Anterior cingulate cortex (tissue), 58 donors: ENCODE measurements at places on chromosomes 1 and 21.

DNA sequence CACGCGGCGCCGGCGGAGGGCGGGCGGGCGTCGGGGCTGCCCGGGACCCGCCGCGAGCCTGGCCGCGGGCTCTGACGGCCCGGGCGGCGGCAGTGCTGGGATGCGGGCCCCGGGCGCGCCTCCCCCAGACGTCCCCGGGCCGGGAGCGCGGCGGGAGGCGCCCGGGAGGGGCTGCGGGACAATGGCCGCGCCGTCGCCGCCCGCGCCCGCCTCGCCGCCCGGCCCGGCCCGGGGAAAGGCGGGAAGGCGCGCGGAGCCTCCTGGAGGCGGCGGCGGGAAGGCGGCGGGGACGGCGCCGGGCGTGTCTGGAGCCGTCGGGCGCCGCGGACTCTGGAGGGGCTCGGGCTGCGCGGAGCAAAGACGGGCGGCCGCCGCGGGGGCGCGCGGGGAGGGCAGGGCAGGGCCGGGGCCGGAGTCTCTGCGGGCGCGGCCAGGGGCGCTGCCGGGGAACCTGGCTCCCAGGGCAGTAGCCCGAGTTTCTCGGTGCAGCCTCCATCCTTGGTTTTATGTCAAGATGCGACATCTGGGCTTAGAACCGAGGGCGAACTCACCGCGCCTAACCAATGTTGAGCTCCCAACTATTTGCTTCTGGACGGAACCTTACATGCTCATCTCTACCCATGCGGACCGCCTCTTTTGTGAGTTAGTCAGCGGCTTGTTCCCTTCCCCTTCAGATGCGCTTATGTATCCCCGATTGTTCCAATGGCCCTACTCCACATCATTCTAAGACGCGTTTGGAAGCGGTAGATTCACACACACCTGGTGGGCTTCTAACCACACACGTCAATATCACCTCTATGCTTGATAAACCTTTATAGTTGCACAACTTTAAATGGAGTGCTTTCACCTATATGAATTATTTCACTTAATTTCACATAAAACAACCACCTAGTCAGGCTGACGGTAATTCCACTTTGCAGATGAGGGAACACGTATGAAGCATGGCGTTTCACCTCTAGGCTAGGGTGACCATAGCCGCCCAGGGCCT is 651 bp downstream of the ZBTB8A start:
- DNase-seq: no peak

GRCh38 chr1:47411436-47411835 is 4.6 kb upstream of the FOXE3 start:
- DNase-seq: no peak

GRCh38 chr1:226778657-226779058 is 39.6 kb upstream of the ITPKB start:
- DNase-seq: no peak

DNA sequence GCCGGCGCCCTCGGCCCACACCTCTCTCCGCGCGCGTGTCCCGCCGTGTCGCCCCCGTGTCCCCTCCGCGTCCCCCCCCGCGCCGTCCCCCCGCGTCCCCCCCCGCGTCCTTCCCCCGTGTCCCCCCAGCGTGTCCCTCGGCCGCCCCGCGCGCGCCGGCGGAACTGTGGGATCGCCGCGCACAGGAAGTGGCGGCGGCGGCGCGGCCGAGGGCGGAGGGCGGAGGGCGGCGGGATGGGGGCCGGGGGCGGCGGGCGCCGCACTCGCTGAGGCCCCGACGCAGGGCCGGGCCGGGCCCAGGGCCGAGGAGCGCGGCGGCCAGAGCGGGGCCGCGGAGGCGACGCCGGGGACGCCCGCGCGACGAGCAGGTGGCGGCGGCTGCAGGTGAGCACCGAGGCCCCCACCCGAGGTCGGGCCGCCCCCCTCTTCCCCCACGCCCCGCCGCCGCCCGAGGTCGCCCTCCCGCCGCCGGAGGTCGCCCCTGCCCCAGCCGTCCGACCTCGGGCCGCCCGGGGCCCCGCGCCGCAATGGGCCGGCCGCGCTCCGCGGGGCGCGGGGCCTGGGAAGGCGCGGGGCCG is at the start of gene AGPAT3:
Gene AGPAT3, plus strand, starts transcription at position 262 of the 578 bp plus-strand sequence. CDS start 94,459 bp downstream, outside the sequence.
- no peak for DNase-seq

- no peak for DNase-seq
These were observed 231 bp upstream of the RPS6KA1 start for GRCh38 chr1:26529405-26529654.
